Activated T-cell treated with anti-CD3 and anti-CD28 coated beads for 24 hours (primary cell): ENCODE measurements at places on chromosomes 1 and 21.

DNA sequence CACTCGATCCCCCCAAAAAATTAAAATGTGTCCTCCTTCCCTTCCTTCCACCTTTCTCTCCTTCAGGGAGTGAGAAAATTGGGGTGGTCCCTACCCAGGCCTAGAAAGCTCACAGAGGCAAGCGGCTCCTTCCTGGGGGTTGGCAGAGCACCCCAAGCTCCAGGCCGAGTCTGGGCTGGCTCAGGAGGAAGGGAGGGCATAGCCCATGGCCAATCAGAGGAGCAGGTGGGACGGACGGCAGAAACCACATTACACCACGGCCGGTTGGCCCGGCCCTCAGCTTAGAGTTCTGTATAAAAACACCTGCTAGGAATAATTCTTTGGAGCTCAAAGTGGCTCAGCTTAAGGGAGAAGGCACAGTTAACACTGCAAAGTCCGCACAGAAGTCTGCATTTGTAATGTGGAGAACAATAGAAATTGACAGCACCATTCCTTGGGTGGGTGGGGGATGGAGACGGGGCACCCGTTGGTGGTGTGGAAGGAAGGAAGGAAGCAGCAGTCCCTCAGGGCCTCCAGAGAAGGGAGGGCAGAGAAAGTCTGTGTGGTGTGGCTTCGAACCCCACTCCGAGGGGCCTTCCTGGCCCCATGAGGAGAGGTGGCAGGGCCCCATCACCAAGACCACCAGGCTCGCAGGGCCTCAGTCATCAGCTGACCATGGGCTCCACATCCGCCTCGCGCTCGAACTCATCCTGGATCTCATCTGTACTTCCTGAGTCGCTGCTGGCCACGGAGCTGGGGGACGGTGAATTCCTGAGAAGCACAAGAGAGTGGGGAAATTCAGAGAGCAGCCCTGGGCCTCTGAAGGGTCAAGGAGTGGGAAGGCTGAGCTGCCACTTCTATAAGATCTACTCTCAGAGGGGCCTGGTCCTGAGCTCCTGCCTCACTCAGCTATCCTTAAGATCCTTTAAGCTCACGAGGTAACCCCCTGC, 5.8 kb upstream of the ALDH4A1 start:
- no peak for DNase-seq

GRCh38 chr21:15062606-15062965, 2.2 kb downstream of the NRIP1 start:
- no peak for DNase-seq

DNA sequence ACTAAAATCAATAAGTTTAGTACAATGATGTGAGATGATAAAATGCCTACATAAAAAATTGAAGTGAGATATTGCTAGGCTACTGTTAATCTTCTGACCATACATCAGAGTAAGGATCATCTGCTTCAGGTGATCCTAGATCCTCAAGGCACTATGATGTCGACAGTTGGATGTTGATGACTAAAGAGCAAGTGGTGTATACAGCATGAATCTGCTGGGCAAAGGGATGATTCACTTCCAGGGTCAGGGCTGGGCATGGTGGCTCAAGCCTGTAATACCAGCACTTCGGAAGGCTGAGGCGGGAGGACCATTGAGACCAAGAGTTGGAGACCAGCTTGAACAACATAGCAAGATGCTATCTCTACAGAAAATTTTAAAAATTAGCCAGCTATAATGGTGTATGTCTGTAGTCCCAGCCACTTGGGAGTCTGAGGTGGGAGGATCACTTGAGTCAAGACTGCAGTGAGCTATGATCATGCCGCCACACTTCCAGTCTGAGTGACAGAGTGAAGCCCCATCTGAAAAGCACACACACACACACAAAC, 24.6 kb downstream of the NUF2 start:
- DNase-seq = no peak

DNA sequence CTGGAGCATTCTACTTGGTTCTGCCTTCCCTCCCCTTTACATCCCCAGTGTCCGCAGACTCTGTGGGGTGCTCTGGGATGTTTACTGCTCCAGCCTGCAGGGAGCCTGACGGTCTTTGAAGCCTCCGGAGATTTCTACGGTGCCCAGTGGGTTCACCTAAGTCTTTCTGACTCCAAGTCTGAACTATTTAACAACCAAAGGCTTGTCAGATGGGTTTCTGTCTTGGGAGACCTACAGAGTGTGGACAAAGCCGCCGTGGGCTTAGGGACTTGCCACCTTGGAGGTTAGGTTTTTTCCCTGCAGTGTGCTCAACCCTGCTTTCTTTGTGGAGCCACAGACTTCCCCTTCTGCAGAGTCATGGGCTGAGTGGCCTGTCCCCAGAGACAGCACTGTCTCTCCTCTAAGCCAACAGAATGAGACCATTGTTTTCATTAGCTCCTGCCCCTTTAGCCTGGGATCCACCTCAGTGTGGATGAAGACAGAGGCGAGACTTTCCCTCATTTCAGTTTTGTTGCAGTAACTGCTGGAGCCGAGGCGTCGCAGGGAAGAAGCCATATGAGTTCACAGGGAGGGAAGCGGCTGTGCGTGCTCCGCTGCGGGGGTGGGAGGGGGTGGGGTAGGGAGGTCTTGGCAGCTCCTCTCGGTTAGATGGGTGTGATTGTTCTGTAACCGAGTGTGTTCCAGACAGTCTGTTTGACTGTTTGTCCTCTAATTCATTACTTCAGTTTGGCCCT, 120.7 kb downstream of the CNIH3 start:
- DNase-seq = no peak

DNA sequence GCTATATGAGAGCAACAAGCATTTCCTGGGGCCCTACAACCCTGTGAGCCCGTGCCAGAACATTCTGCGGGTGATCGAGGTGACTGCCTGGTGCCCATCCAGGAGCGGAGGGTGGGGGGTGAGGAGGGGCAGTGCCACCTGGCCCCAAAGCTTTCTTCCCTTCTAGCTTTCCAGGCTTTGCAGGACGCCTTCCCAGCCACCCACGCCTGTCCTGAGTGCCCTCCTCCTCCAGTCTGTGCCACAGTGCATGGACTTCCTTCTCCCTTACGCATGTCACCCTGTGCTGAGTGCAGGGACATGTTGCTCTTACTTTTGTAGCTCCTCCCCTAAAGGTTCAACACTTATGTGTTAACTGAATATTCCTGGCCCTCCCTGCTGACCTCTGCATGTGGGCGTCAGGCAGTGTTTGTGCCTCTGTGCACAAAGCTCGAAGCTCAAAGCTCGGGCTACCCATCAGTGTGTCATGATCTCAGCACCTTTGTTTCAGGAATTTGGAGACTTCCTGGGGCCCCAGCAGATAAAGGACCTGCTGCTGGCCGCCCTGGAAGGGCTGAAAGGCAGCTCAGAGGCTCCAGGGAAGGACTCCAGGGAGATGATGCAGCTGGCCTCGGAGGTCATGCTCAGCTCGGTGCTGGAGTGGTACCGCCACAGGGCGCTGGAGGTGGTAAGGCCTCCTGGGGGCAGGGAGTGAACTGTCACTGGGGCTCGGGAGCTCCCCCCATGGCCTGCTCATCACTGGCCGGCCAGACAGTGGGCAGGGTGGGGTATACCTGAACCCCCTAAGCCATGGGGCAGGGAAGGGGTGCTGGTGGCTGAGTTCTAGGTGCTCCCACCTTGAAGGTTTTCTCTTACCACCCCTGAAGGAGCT, 36.7 kb upstream of the TTC4 start:
- DNase-seq = no peak

DNA sequence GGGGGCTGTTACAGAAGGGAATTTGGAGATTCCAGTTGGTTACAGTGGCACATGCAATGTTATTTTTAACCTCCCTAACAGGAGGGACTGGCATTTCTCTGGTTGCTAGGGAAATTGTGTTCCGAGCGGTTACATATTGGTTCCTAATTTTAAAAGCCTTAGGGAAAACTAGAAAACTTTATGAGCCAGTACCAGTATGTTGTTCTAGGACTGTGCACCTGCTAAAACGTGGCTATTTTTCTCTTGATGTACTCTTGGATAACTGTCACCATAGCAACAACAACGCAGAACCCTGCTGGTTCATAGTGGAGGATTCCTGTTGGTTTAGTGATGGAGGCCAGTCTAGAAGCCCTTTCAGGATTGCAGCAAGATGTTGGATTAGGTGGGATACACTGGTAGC, 68.9 kb upstream of the PGBD5 start:
- no peak for DNase-seq

DNA sequence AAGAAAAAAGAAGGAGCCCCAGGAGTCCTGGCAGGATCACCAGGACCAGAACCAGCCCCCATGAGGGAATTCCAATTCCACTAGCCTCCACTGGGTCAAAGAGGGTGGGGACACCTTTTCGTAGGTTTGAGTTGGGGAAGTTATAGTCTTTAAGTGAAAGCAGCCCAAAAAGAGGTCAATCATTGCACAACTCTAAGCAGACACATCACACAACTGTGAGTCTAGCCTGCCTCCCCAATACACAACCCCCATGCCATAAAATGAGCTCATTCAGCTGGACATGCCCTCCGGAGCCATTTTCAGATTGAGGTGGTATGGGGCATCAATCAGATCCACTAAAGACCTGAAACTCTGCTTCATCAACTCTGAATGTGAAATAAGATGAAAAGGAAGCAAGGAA, 179.9 kb downstream of the NPHP4 start:
- DNase-seq = no peak

GRCh38 chr1:211135342-211135950, 1.5 kb upstream of the KCNH1 start:
- no peak for DNase-seq

DNA sequence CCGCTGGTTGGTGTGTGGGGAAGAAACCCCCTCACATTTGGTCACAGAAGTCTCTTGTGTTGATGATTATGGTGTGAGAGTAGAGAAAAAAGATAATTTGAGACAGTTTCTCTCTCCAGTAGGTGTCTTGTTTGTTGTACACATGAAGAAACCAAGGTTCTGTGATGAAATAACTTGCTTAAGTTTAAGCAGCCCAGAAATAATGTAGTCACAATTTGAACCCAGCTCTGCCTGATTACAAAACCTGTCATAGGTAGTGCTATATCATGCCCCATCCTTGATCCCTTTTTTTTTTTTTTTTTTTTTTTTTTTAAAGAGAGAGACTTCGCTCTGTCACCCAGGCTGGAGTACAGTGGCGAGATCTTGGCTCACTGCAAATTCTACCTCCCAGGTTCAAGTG, 4.9 kb downstream of the MFN2 start:
- no peak for DNase-seq

DNA sequence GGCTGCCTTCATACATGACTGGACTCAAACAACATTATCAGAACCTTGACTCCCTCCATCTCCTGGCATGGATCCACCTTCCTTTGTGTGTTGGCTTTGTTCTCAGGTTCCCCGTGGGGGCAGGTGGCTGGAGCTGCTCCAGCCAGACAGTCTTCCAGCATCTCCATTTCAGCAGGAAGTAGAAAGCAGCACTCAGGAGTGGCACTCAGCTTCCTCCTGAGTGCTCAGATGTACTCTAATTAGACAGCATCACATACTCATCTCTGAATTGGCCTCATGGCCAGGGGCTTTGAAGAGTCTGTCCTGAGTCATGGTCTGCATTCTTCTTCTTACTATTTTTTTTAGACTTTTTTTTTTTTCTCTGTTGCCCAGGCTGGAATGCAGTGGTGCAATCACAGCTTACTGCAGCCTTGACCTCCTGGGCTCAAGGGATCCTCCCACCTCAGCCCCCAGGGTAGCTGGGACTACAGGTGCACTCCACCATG, 27.9 kb downstream of the OVAAL start:
- DNase-seq = no peak

DNA sequence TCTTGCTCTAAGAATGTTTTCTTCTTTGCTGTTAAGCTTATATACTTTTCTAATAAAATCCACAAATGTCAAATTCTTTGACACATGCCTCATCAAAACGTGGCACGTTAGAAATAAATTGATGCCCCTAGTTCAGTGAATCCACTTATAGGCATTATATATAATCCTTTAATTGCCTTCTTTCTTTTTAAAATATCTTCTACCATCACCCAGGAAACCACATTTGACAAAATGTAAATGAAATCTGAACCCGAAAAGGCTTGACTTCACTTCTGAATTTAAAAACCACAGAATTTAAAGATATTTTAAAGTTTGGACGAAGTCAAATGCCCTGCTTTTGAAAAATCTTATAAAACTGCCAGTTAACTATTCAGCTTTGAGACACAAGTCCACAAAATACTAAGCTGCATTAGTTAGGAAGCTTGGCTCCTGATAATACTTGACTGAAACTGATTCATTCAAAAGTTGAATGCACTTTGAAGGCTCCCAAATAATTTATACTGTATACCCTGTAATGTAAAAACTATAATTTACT, 22.4 kb upstream of the KIFAP3 start:
- no peak for DNase-seq
